Adipocyte (in vitro differentiated cells): ENCODE measurements at places on chromosomes 12 and 14.

- no peak for DNase-seq
These were observed 56.4 kb downstream of the CMKLR1 start for GRCh38 chr12:108282676-108283075.

GRCh38 chr12:34244608-34245007, 222.3 kb downstream of the ALG10 start:
- DNase-seq, result no peak

DNA sequence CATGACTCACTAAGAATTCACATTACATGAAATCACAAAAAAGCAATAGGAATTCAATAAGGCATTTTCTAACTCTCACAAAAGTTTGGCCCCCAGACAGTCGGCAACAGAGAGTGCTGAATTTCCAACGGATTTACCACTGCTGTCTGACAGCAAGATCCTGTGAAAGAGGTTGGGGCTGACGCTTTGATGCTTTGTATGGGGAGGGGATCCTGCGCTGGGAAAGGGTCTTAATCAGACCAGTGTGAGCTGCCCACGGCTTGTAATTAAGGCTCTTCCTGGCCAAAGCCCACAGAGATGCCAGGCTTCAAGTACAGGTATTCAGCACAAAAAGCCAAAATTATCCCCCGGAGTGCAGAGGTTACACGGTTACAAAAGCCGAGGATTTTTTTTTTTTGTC, 66.8 kb upstream of the TMCC3 start:
- DNase-seq, result no peak

DNA sequence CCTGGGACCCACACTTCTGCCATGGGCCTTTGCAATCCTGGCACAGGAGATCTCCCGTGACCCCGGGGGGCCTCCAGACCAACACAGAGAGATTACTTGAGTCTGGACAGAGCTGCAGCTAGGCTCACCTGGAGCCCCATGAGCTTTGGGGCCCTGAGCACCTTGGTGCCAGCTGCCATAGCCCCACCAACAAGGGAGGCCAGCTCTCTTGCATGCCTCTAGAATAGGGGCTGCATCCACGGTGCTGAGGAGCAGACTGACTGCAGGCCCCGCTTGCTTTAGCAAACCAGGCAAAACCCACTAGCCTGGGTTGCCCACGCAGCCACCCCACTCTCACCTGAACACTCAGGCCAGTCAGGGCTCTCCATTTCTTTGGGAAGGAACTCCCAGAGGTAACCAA, 3.7 kb upstream of the OR4N2 start:
- DNase-seq, result no peak

- DNase-seq, result peak; percentile 80
These were observed 58.6 kb downstream of the TBX3 start for GRCh38 chr12:114625294-114625851.

GRCh38 chr14:22319526-22320361, 269.3 kb downstream of the DAD1 start:
- peak; percentile 72 for DNase-seq

DNA sequence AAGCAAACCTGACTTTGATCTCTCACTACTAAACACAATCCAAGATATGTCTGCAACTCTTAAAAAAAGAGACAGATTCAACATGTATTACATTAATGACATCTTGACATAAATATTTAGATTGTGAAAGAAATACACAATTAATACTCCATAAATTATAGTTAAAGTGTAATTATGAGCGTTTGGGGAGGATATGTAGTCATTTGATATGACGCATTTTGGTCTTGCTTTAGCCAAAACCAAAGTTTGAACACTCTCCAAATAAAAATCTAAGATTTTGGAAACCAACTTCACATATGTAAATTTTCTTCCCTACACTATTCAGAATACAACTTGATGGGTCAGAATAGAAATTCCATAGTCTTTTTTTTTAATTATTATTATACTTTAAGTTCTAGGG, 1257.6 kb downstream of the SLC16A7 start:
- DNase-seq, result no peak

DNA sequence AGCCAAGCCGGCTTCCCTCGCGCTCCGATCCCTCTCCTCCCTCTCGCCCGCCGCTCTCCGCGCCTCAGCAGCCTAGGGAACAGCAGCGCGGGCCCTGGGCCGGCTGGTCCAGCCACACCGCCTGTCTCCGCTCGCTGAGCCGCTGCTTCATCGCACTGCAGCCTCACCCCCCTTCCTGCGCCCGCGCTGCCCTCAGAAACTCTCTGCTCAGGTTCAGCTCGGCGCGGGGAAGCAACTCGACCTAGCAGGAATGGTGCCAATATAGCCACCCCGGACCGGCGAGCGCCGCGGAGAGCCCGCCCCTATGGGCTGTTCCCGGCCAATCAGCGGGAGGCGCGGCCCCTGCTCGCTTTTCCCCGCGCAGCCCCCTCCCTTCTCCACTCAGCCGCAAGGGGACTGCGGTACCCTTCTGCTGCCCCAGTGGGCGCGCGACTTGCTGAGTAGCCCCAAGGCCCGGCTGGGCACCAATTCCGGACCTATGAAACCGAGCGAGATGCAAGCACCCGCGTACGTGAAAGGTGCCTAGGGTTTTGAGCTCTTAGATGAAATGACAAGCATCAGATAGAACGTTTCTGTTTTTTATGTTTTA, at the start of gene ADAMTS20:
Gene ADAMTS20, minus strand, starts transcription at position 233 of the 589 bp plus-strand sequence. CDS start 282 bp downstream, outside the sequence.
- peak; percentile 65 for DNase-seq

- DNase-seq, result no peak
These were observed 100.1 kb upstream of the PDE3A start for GRCh38 chr12:20268121-20268732.

DNA sequence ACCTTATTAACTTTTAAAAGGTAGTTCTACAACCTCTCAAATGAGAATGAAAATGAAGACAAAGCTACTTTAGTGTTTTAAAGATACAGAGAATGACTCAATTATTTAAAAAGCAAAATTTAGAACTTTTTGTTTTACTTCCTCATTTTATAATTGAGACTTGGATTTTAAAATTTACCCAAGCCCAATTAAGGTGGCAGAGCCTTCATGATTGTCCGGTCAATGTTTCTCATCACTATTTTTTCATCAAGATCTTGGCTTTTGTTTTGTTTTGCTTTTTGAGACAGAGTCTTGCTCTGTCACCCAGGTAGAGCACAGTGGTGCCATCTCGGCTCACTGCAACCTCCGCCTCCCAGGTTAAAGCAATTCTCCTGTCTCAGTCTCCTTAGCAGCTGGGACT, 32.7 kb downstream of the PPP4R3A start:
- DNase-seq, result no peak

DNA sequence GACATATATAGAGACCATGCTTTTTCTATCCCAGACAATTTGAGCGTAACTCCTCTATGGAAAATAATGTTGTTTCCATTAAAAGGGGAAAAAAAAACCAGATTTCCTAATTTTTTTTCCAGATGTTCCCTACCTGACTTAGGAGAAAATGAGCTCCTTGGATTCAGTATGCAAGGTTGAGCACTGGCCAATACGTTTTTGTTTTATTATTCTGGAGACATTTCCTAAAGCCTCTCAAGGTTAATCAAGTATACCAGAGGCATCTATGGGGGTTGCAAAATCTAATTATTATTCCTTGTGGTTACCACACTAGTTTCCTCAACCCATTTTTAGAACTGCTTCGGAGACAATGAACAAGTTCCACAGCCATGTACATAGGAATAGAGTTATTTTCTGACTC, 291.3 kb downstream of the SLC16A7 start:
- no peak for DNase-seq

GRCh38 chr14:54771411-54772027, 131.1 kb downstream of the GCH1 start:
- no peak for DNase-seq

- no peak for DNase-seq
These were observed 210.4 kb downstream of the KIF26A start for GRCh38 chr14:104348741-104349140.

GRCh38 chr14:93017898-93018297, 94.9 kb downstream of the CHGA start:
- no peak for DNase-seq

DNA sequence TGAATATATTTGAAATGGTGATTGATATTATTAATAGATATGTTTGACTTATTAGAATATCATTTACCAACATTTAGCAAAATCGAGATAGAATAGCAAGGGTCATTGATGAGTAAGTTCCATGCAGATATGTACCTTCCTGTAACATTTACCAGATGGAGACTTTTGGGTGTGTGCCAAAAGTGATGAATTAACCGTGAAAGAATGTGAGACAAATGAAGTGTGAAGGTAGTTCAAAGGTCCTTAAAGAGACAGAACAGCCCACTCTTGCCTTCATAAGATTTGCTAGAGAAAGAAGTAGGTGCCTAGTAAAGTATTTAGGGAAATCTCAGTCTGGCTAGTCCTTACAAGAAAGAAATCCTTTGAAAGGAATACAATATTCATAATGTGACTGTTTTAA, 45.5 kb downstream of the FGD4 start:
- peak; percentile 46 for DNase-seq

- DNase-seq, result peak; percentile 84
These were observed 39.9 kb downstream of the DNAI7 start for GRCh38 chr12:25155022-25155576.
